ENCODE measurements at places on chromosomes 2 and 18.

- DNase-seq: no peak
Measured at GRCh38 chr2:160371251-160372009, 122.2 kb downstream of the RBMS1 start.

- DNase-seq: no peak
Measured at GRCh38 chr2:10971888-10972260, 60.1 kb downstream of the KCNF1 start.

DNA sequence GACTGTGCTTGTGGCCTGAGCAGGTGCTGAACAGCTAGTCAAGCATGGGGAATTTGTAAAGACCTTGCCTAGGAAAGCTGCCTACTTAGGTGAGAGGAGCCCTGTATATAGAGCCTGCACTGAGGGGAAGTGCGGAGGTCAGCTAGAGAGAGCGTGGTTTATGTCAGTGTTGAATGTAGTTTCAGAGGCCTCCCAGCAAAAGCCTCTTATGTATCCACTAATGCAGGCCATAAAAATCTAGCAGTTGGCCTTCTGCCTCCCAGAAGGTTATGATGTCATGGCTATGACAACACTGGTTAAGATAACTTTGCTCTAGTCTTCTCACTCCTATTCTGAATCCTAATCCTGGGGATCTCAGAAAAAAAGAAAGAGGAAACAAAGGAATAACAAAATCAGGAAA lies 88.9 kb downstream of the ASXL3 start:
- no peak for DNase-seq

GRCh38 chr2:26786207-26787028 lies 562 bp downstream of the CENPA start:
- DNase-seq: no peak

DNA sequence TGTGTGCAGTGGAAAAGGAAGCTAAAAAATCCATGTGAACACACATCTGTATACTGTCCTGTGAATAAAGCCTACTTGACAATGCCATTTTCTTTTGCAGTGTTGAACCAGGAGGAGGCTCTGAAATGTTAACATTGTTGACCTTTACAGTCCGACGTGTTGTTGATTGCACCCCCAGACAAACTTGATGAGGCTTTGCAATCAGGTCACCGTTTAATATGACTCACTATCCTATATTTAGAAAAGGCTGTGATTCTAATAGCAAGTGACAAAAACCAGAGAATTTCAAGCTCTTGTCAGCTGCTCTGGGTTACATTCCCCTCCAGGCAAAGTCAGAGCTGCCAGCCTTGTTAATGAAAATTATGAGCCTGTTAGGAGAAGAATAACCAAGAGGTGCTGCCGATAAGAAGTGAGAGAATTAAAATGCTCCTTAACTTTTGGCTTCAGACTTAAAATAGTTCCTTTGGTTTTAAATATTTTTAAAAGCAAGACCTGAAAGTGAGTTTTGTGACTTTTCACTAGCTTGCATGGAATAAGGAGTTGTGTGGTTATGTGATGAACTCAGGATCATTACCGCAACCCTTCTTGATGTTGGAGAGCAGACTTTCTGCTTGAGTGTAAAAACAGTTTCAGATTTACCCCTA lies 162.1 kb downstream of the QPCT start:
- DNase-seq: no peak

Measured in midbrain (tissue), 1 donor.